Fibroblast of skin of left biceps (primary cell): ENCODE measurements at places on chromosomes 2 and 18.

- DNase-seq, result no peak
Measured at GRCh38 chr2:85541753-85542457, 2.9 kb downstream of the MAT2A start.

DNA sequence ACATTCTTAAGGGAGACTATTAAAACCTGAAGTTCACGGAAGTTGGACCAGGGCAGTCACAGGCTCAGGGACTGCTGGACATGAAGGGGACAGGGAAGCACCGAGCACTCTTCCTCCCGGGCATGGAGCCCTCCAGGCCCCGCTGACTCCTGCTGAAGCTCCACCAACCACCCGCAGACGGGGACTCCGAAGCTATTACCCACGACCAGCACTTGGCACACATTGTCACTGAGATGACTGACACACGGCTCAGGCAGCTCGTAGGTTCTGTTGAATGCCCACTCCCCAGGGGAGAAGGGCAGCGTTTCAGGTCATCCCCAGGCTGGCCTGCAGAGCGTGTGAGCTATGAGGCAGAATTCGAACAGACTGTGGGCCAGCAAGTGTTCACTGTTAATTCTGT, 234.8 kb downstream of the NDUFA10 start:
- DNase-seq, result no peak

- DNase-seq, result no peak
Measured at GRCh38 chr2:208065476-208065875, 40.1 kb upstream of the PLEKHM3 start.

GRCh38 chr2:73917696-73918207, 8.9 kb upstream of the DGUOK start:
- DNase-seq, result no peak

- DNase-seq, result no peak
Measured at GRCh38 chr2:159939946-159940345, 122.5 kb downstream of the PLA2R1 start.

GRCh38 chr18:78612801-78613200, 366.8 kb upstream of the SALL3 start:
- DNase-seq, result no peak

GRCh38 chr18:49368161-49368875, 92.1 kb downstream of the DYM start:
- DNase-seq, result no peak

GRCh38 chr2:172639823-172640222, 83.9 kb downstream of the PDK1 start:
- DNase-seq, result peak; percentile 57

DNA sequence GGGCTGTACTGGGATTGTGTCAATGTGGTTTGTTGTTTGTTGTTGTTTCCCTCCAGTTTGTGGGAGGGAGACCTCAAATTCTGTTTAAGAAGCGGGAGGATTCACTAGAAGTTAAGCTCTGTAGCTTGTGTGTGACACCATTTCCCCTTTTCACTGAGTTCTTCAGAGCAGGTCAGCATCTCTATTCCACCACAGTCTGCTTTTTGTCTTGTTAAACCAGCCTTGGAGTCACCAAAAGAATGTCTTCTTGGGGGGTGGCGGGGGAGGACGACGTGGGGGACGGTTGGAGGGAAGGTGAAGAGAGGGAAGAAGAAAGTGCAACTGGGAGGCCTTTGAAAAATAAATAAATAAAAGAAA, 2.3 kb upstream of the BCL11A start:
- no peak for DNase-seq

DNA sequence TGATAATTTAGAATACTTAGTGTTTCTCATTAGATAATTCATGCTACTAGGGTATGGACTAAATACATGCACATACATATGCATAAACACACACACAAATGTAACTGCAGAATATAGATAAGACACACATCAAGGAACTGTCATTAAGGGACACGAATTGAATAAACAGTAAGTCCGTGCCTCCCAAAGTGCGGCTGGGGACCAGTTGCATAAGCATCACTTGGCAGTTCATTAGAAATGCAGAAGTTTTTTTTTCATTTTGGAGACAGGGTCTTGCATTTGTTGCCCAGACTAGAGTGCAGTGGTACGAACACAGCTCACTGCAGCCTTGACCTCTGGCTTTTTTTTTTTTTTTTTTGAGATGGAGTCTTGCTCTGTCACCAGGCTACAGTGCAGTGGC, 130.0 kb upstream of the CCDC195 start:
- DNase-seq, result no peak

DNA sequence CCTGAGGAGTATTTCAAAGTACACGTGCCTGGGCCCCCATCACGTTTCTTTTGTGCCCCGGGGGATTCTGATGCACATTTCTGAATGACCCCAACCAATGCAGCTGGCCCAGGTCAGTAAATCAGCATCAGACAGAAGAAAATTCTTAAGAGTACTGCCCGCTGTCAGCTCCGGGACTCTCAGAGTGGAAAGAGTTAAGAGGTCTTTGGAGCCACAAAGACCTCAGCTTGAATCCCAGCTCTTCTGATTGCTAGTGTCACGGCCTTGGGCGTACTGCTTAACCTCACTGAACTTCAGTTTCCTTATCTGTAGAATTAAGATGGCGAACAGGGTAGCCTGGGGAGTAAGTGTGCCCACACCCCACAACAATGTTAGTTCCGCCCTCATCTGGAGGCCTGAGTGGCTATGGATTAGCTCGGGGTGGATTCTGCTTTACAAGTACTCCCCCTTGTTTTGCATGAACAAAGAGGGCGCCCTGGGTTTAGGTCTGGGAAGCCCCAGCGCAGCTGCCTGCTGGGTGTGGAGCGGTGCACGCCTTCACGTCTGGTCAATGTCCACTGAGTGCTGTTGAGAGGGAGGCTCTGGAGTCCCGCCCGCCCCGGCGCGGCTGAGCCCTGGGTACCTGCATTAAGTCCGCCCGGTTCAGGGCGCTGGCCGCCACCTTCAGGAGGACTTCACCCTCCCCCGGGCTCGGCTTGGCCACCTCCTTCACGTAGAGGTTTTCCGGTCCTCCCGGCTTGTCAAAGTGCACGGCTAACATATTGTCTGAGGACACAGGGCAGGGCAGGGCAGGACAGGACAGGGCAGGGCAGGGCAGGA, 858 bp downstream of the TP53I3 start:
- peak; percentile 70 for DNase-seq

- DNase-seq, result peak; percentile 93
Measured at GRCh38 chr2:43059183-43059897, 167.1 kb downstream of the ZFP36L2 start.

DNA sequence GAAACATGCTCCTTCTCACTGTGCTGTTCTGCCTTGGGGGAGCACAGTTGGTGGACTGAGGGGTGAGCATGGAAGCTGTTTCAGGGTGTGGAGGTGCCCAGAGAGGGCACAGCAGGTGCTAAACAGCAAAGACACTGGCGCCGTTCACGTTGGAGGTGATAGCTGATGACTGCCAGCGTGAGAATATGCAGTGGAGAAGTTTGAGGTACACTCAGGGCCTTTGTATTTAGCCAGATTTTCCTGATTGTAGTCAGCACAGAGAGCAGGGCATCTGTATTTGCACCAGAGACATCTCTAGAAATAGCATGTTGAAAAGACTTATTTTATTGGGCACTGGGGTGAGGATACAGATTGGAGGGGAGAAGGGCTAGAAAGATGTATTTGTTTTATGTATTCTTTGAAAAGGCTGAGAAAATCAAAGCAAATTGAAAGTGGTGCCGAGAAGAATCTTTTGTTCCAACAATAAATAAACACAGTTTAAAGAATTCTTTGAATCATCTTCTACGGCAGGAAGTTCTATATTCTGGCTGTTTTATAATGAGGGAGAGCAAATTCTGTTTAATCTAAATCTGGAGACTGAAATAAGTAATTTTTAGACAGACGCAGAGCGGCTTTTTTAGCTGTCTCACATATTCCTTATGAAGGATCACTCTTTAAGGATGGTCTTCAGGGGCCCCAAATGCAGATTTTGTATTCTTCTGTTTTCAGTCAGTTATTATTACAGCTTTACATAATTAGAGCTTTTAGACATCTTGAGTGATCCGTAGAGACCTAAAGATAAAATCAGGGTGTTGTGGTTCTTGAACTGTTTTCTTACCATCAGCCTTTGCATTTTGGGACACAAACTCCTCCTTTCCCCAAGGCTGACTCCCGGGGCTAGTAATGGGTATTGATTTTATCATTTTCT, 7.1 kb downstream of the ZNF532 start:
- no peak for DNase-seq

- DNase-seq, result no peak
Measured at GRCh38 chr2:190407246-190407661, 901 bp upstream of the MFSD6 start.

DNA sequence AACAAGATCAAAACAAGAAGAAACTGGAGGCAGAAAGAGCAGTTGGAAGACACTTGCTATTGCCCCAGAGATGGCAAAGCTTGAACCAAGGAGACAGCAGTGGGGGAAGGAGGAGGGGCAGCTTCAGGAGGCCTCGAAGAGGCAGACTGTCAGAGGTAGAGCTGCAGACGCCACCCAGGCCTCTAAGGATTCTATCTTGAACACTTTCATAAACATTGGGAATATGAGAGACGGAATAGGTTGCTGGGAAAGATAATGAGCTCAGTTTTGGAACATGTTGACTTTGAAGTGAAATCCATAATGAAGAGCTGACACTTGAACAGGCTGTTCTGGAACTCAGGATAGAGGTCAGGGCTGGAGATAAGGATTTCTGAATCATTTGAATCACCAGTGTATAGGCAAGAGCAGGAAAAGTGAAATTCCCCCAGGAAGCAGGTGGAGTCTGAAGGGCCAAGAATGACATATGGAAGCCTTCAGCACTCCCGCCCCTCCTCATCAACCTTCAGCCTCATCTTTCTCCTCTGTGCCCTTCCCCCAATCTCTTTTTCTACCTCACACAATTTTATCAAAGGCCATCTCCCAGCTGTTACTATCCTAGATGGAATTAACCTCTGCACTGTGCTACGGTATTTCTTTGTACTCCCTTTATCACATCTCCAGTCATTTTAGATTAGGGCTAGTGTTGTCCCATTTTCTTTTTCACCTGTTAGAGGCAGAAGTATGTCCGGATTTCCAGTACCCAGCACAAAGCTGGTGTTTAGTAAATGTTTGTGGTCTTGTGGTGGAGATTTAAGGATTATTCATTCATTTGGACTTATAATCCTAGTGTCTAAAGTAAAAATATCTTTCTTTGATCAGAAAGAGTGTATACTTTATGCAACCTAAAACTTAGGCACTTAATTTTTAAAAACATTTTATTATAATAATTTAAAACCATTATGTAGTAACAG, 47.5 kb upstream of the RTN4 start:
- no peak for DNase-seq

GRCh38 chr2:105640246-105640645, 104.5 kb upstream of the NCK2 start:
- DNase-seq, result no peak

DNA sequence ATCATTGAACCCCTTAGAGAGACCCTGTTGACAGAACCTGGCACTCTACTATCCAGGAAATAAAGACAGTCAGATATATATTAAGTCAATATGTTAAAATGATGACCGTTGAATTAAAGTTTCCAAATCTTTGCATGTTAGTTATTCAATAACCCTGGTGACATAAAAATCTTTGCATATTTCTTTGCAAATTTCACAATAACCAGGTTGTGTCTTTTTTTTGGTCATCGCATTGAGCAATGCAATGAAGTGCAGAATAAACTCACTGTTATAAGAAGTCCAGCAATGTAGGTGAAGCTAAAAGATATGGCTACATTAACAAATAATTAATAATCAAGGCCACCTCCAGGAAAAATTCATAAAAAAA, 596.9 kb downstream of the NYAP2 start:
- DNase-seq, result no peak

DNA sequence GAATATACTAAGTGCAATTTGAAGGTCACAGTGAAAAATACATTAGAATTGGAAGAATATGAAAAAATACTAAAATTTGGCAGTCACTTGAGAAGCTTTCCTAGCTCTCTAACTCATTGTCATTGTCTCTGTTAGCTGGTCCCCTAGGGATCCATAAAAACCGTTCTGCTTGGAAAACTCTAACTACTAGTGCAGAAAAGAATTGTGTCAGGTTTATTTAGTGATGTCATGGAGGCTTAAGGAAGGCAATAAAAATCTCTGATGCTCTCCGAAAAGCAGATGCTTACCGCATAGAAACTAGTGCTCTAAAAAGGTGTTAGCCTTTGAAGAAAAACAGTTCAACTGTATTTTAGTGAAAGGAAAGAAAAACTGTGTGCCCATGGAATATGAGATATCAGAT, 150.1 kb upstream of the DLGAP1 start:
- no peak for DNase-seq

DNA sequence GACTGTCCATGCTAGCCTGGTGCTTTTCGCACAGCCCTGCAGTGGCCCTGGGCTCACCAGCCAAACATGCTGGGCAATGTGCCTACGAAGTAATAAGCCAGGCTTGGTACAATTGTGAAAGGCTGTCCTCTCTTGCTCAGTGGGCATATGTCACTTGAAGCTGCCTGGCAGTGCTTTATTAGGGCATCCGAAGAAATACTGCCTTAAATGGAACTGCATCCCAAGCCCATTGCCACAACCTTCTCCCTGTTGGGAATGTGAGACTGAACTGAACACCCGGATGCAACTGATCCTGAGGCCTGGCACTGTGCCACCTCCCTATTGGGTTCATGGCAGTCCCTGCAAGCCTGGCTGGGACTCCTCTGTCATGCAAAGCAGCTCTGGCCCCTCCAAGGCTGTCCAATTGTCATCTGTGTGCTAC, 15.9 kb downstream of the CAPG start:
- DNase-seq, result no peak

GRCh38 chr18:79531386-79531785, 135.7 kb downstream of the NFATC1 start:
- DNase-seq, result no peak

GRCh38 chr2:231966886-231967285, 5.4 kb downstream of the DIS3L2 start:
- no peak for DNase-seq

- no peak for DNase-seq
Measured at GRCh38 chr2:35443087-35443486, 912.5 kb upstream of the CRIM1 start.

GRCh38 chr2:38125842-38126241, 49.9 kb upstream of the CYP1B1 start:
- DNase-seq, result no peak

DNA sequence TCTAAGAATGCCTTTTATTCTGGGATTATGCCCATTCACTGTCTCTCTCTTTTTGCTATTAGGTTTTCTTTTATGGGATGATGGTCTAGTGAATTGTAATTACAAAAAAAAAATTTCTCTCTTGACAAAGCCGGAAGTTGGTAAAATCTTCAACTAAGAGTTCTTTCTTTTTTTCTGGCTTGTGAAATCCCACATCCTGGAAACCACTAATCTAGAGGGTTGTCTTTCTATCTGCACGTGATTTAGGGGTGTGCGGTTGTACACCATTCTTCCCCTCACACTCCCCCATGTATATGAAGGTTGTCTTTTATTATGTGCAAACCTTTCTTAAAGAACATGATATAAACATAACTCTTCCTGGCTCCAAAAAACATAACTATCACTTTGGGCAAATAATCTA, 52.0 kb downstream of the GATA6 start:
- no peak for DNase-seq
